ENCODE measurements at places on chromosomes 16 and 17. TPM values are rescaled to one million over a fixed set of nuclear protein-coding genes. Genes with fewer than 3 reads are reported as not detected.

Gene FOXO3B
- polyA plus RNA-seq: 1.1 TPM

Gene CDH15
- not detected for polyA plus RNA-seq

Gene PRM3
- not detected for polyA plus RNA-seq

Gene HELZ
- 94.7 TPM for polyA plus RNA-seq

Gene SRL
- not detected for polyA plus RNA-seq

Gene ABCA8
- not detected for polyA plus RNA-seq

Gene KCNAB3
- polyA plus RNA-seq: not detected

Gene SPATA33
- 3.2 TPM for polyA plus RNA-seq

Gene ALDH3A1
- polyA plus RNA-seq: not detected

Gene FBXL16
- polyA plus RNA-seq: 0.23 TPM

Gene GALR2
- 0.31 TPM for polyA plus RNA-seq

Gene HSF4
- not detected for polyA plus RNA-seq

Gene KIF18B
- polyA plus RNA-seq: not detected

Gene RTN4RL1
- polyA plus RNA-seq: not detected

Gene TNK1
- 1.2 TPM for polyA plus RNA-seq

Gene BAHCC1
- not detected for polyA plus RNA-seq

Gene TEKT1
- polyA plus RNA-seq: not detected

Gene TEX19
- polyA plus RNA-seq: not detected

Gene TMED6
- polyA plus RNA-seq: not detected

Gene FCSK
- 5.0 TPM for polyA plus RNA-seq

Gene LDHD
- not detected for polyA plus RNA-seq

Gene RAB11FIP4
- polyA plus RNA-seq: 29.7 TPM

Gene TMIGD1
- polyA plus RNA-seq: not detected

Gene SNX20
- 47.0 TPM for polyA plus RNA-seq

Gene MYH8
- polyA plus RNA-seq: not detected

All from naive B cell (primary cell).